ENCODE measurements at places on chromosomes 1 and 21.
A peak's percentile ranks its signal among the peaks of the same experiment; 100 is the strongest.

GRCh38 chr1:209769171-209769904 is 13.5 kb downstream of the TRAF3IP3 start:
- DNase-seq = peak; percentile 39

DNA sequence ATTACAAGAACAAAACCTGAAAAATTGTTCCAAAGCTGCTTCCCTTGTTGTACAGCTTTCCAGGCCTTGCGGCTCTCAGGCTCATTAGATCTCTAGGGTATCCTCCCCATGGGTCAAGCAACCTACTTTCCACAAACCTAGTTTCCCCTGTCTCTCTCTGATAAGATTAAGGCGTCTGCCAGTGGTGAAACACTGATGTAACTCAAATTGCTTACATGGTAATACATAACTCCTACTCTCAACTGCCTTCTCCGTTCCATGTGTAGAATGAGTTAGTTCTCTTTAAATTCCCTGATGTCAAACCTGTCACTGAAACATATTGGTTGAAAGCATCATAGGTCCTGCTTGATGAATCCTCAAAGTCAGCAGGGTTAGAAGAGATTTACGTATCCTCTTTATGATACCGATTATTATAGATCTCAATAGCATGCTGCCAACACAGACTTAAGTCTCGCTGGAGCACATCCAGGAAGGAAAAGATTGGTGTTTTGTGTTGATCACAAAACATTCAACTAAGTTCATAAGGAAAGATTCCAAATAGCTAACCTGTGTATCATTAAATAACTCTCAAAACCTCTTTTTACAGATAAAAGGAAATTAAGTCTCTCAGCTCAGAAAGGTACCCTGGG is 10.6 kb downstream of the PPP1R15B start:
- no peak for DNase-seq

DNA sequence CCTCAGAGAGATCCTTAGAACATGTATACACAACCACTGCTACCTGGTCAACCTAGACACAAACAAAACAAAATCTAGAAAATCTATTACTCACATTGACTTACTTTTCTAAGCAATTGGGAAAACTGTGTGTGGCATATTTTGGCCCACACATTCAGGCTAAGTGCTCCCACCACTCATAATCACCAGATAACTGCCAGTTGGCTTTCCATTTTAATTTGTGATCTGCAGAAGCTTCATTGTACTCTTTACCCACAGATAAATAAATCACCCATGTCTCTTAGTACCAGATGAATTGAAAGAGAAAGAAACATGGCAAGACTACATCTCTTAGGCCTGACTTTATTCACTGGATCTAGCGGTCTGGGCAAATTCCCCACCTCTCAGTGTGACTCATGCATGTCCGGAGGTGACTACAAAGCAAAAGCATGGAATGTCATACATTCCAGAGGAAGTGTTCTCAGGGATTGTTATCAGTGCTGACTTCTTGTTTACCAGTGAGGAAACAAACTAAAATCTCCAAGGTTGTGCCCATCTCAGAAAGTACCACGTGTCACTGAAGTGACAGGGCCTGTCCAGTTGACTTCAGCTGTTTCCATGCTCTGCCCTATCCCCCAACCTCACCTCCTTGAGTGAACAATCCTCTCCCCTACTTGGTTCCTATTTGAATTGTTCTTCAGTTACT is 52.4 kb upstream of the BCL10 start:
- no peak for DNase-seq

DNA sequence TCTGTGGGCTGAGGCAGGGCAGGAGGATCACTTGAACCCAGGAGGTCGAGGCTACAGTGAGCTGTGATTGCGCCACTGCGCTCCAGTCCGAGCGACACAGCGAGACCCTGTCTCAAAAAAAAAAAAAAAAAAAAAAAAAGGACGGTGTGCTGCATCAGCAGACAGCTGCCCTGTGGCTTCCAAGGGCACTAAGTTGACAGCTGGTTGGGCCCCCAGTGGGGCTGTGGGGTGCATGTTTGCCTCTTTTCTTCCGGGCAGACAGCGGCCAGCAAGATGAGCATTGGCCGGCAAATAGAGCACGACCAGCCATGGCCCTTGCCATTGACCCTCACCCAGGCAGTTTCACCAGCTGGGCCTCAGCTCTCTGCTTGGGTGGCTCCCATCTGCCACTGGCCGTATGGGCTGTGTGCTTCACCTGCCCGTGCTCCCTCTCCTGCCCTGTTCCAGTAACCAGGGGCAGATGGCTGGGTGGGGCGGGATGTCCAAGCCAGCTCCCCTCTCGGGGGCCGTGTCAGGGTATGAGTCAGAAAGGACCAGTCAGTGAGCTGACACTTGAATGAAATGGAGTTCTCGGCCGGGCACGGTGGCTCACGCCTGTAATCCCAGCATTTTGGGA is 12.3 kb upstream of the SLC25A34 start:
- no peak for DNase-seq

- peak; percentile 38 for DNase-seq
These were observed 6.8 kb downstream of the RPE65 start for GRCh38 chr1:68442822-68443556.

DNA sequence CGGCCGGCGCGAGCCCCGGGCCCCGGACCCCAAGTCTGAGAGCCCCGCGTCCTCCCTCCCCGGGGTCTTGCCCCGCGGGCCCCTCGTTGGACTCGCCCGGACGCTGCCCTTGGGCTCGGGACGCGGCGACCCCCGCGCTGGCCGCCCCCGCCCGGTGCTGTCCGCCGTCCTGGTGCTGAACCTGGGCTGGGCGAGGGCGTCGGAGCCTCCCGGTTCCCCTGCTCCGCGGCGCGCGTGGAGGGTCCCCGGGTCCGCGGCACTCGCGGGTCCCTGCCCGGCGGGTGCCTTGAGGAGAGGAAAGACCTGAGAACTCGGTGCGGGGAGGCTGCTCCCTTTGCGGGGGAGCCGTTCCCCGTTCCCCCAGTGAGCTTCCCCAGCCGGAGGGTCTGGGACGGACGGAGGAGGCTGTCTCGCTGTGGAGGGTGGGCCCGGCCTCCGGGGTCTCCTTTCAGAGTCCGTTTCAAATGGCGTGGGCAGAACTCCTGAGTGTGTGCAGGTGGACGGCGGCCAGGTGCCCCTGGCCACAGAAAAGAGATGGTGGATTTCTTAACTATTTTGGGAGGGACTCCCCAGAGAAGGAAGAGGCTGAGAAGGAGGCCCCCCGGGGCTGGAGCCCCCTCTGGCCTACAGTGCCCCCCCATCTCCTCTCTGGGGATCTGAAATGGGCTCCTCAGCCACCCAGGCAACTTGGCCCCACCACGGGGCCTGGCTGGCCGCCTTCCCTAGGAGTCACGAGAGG is 595 bp downstream of the GABRD start:
- DNase-seq = no peak

DNA sequence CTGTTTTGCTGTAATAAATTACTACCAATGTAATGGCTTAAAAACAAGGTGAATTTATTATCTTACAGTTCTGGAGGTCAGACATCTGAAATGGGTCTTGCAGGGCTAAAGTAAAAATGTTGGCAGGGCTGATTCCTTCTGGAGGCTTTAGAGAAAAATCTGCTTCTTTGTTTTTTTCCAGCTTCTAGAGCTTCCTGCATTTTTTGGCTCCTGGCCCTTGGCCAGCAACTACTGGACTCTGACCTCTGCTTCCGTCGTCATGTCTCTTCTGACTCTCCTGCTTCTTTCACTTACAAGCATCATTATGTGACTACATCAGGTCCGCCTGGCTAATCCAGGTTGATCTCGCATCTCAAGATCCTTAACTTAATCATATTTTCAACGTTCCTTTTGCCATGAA is 350.9 kb downstream of the S1PR1 start:
- no peak for DNase-seq

DNA sequence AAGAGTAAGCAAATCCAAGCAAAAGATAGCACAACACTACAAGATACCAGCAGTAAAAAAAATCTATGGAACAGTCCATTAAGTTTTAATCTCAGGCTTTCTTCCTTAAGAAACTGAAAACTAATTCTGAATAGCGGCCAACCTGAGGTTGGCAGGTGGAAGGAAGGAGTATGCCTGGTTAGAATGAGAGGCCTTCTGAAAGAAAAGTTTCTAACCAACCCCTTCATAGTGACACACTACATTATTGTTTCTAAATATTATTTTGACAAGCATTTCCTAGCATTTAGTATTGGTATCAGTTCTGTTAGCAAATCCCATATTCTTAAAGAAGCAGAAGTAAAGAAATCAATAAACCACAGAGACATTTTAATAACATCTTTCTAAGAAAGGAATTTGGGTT is 205.7 kb upstream of the PTBP2 start:
- no peak for DNase-seq

GRCh38 chr1:165168467-165168866 is 188.0 kb downstream of the LMX1A start:
- no peak for DNase-seq

DNA sequence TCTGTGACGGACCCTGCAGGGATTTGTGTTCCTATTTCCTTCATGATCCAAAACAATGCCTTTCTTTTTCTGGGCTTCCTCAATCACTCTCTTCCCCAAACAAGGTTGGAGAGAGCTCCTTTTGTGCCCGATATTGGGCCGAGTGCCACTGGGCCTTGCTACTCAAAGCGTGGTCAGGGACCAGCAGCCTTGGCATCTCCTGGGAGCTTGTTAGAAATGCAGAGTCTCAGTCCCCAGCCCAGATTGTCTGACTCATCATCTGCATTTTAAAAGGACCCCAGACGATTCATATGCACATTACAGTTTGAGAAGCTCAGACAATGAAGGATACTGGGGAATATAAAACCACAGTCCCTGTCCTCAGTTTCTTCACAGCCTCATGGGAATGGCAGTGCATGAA is 19.9 kb downstream of the ADORA1 start:
- no peak for DNase-seq

DNA sequence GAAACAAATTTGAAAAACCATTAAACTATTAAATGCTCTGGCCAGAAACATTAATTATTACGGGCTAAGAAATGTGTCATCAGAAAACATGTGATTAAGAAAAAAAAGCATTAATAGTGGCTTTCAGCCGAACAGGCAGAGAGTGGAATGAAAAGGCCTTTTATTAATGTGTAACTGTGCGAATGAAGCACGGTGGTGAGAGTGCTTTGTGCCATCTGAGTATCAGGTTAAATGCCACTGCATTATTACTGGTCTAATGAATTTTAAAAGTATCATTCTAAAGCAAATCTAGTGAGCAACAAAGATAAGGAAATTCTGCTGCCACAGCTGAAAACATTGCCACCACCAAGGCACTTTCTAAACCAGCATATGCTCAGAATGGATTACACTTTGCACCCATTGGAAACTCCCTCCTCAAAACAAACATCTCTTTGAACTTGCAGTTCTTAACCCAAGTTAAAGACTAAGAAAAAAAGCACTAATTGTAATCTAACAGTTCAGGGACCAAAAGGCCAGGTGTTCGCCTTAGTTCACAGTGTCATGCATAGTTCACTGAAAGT is 30.0 kb upstream of the SSX2IP start:
- no peak for DNase-seq

DNA sequence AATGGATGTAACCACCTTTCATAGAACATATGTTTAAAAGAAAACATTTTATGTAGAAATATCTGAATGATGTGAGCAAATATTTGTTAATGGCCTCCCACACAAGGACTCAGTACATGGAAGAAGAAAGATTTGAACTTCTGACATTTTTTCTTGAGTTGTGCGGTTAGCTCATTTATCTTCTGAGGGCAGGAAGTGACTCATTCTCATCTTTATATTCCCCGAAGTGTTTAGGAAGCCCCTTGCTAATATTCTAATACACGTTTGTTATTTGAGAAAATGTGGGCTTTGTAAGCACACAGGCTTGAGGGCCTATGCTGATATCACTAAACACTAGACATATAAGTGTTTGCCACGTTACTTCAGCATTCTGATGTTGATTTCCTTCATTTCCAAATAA is 392.5 kb upstream of the PTBP2 start:
- no peak for DNase-seq

- no peak for DNase-seq
These were observed 30.1 kb downstream of the CDCA8 start for GRCh38 chr1:37722181-37723071.

DNA sequence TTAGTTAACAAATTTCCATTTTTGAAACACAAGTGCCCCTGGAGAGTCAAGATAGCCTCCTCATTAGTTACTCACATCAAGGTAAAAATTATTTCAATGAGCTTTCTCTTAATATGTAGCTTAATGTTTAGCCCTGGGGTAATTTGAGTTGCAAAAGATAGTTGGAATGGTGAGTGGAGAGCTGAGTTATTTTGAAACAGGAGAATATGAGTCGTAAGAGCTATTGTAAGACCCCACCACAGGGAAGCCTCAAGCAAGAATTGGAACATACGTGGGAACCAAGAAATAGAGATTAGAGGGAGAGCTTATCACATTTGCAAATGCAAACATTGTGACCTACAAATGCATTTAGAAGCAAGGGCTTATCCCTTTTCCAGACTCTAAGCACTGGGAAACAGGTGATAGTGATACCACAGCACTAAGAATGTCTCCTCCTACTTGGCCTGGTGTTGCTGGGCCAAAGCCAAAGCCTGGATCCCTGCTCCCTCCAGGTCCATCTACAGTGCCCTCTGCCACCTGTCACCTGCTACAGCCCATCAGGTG is 635.1 kb downstream of the PTPRC start:
- DNase-seq = no peak

- no peak for DNase-seq
These were observed 41.0 kb upstream of the COL18A1 start for GRCh38 chr21:45363921-45364467.

- DNase-seq = no peak
These were observed 17.3 kb upstream of the RASAL2 start for GRCh38 chr1:178076607-178077006.

- no peak for DNase-seq
These were observed 77.9 kb upstream of the KCNJ15 start for GRCh38 chr21:38178653-38179470.

- no peak for DNase-seq
These were observed 129.0 kb downstream of the APP start for GRCh38 chr21:26041431-26042180.

DNA sequence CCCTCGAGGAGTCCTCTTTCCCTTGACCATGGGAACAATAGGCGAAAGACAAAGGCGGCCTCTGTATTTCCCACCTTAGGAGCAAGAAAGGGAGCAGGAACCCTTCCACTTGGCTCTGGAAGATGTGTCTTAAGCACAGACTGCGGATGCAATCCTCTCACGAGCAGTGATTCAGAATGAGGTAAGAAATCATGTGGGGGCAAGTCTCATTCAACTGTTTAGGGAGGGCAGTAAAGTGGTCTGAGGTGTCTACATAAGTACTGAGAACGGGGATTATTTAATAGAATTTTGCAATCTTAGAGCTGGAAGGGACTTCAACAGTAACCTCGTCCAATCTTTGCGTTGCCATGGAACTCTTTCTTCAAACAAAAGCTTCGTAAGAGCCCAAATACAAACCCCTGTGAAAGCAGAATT is 1.6 kb upstream of the DYRK3 start:
- no peak for DNase-seq

DNA sequence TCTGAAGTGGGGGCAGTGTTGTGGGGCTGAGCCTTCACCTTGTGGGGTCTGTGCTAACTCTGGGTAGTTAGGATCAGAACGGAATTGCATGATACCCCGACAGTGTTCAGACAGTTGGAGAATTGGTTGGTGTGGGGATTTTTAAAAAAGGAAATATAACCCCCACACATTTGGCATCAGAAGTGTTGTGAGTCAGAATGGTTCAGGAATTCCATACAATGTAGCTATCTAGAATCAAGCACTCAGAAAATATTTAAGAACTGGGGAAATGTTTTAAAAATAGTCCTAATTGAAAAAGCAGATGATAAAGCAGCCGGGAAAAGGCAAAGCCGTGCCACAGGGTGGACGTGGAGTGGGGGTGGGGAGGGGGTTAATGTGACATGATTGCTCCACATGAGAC is 6.5 kb upstream of the S100A7 start:
- DNase-seq = no peak

Measured in stimulated activated naive B cell treated with anti-CD40 and anti-IgM and Interleukin-4, amounts not matched to agents 10 μg/mL and 1 μg/mL and 100 μg/mL, for 72 hours (primary cell).